ENCODE measurements at places on chromosomes 6 and 20. TPM values are rescaled to one million over a fixed set of nuclear protein-coding genes. Genes with fewer than 3 reads are reported as not detected.

WFDC10B gene
- not detected for total RNA-seq

MYMX gene
- total RNA-seq: not detected

GPR63 gene
- 0.36 TPM for total RNA-seq

VNN1 gene
- total RNA-seq: 0.15 TPM

BPIFA1 gene
- total RNA-seq: not detected

BMP7 gene
- 0.34 TPM for total RNA-seq

ACOT13 gene
- 19.9 TPM for total RNA-seq

MPIG6B gene
- total RNA-seq: not detected

CLVS2 gene
- 0.25 TPM for total RNA-seq

EPPIN gene
- total RNA-seq: not detected

SLC26A8 gene
- 0.08 TPM for total RNA-seq

PACRG gene
- total RNA-seq: 0.13 TPM

DTNBP1 gene
- 14.6 TPM for total RNA-seq

FKBP5 gene
- 117 TPM for total RNA-seq

CALHM5 gene
- 0.06 TPM for total RNA-seq

DAAM2 gene
- 0.04 TPM for total RNA-seq

SIGLEC1 gene
- 0.01 TPM for total RNA-seq

DNAAF9 gene
- 6.4 TPM for total RNA-seq

RBBP8NL gene
- total RNA-seq: 0.52 TPM

BLTP3A gene
- total RNA-seq: 4.2 TPM

TREM1 gene
- total RNA-seq: 0.17 TPM

CST4 gene
- not detected for total RNA-seq

TRIM27 gene
- 44.1 TPM for total RNA-seq

TFAP2A gene
- total RNA-seq: 9.6 TPM

SAMD3 gene
- not detected for total RNA-seq

HDGFL1 gene
- not detected for total RNA-seq

DEFB132 gene
- not detected for total RNA-seq

SFTA2 gene
- total RNA-seq: not detected

CPNE1 gene
- total RNA-seq: 215 TPM

MUC22 gene
- total RNA-seq: not detected

PPP1R16B gene
- total RNA-seq: 0.15 TPM

DDX43 gene
- not detected for total RNA-seq

LY6G6D gene
- not detected for total RNA-seq

TMEM200A gene
- total RNA-seq: not detected

CDH22 gene
- not detected for total RNA-seq

GSTA1 gene
- not detected for total RNA-seq

GHRH gene
- total RNA-seq: not detected

FOXC1 gene
- 7.6 TPM for total RNA-seq

KCNK5 gene
- total RNA-seq: 1.2 TPM

PTGIS gene
- total RNA-seq: 0.02 TPM

DSP gene
- total RNA-seq: 45.9 TPM

ZNF184 gene
- total RNA-seq: 2.8 TPM

FAXC gene
- 5.9 TPM for total RNA-seq

CST3 gene
- total RNA-seq: 426 TPM

FUT9 gene
- total RNA-seq: not detected

FHL5 gene
- total RNA-seq: not detected

ARMC12 gene
- total RNA-seq: 0.76 TPM
